GM13977 (cell line): ENCODE measurements at places on chromosomes 11 and 22.

DNA sequence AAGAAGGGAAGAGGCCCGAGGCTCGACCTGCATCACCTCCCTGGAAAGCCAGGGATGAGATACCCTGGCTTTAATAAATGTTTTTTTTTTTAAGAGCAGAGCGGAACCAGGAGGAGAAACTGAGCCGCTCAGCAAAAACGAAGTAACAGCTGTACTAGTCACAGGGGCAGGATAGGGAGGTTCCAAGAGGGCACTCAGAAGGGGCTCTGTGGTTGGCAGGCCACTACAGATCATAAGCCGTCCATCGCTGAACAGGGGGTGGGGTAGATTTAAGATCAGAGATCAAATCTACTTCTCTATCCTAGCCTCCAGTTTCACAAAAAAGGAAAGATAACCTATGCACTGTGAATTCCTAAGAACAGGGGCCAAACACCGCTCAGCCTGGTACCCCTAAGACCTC lies 625 bp downstream of the EIF3D start:
- DNase-seq = no peak

DNA sequence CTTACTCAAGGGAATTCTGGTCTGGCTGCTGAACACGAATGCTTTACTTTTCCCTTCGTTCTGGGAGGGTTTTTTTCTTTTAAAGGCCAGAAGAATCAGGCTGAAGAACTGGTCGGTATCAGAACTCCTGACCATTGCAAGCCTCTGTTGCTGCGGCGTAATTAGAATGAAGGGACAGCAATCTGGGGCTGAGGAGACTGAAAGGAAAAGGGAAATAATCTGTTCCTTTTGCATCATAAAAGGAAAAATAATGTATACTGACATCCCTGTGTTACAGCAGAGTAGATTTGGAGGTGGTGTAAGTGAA lies 670 bp downstream of the SC5D start:
- no peak for DNase-seq

DNA sequence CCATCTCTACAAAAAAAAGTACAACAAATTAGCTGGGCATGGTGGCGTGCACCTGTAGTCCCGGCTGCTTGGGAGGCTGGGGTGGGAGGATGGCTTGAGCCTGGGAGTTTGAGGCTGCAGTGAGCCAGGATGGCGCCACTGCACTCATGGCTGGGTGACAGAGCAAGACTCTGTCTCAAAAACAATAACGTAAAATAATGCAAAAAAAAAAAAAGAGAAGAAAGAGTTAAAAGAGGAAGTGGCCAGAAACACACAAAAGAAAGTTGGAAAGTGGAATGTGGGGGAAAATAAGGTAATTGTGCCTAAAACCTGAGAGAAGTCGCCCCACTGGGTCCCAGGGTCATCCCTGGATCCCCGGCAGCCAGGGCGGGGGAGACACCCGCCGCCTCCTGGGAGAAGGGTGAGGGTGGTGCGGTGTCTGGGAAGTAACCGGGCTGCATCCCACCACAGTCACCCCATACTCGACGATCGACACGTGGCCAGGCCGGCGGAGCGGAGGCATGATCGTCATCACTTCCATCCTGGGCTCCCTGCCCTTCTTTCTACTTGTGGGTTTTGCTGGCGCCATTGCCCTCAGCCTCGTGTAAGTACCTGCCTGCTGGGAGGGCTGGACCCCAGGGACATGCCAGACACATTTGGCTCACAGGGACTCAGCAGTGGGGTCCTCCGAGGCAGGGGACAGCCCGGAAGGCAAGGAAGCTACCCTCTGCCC lies 8.1 kb downstream of the UPK3A start:
- no peak for DNase-seq

GRCh38 chr11:109939166-109939810 lies 153.9 kb upstream of the ZC3H12C start:
- DNase-seq = no peak
